ENCODE measurements at places on chromosomes 1 and 21.

GRCh38 chr1:22870201-22870871 lies 102.3 kb downstream of the LACTBL1 start:
- no peak for DNase-seq

DNA sequence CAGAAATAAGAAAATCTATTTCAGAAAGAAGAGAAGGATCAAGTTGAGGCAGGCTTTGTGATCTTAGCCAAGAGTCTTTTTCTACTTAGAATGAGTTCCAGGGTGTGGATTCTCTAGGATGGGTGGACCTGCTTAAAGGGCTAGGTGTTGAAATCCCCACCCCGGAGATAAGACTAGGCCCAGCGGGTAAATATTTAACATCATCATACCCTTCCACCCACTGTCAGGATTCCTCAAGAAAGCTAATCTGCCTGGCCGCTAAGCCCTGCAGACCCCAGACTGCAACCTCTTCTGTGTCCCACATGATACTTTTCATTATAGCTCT lies 5.8 kb downstream of the IGSF9 start:
- no peak for DNase-seq

- DNase-seq = no peak
These were observed 96.5 kb upstream of the BTG3 start for GRCh38 chr21:17709266-17709611.

- DNase-seq = no peak
These were observed 245.0 kb downstream of the USH2A start for GRCh38 chr1:216178281-216178680.

DNA sequence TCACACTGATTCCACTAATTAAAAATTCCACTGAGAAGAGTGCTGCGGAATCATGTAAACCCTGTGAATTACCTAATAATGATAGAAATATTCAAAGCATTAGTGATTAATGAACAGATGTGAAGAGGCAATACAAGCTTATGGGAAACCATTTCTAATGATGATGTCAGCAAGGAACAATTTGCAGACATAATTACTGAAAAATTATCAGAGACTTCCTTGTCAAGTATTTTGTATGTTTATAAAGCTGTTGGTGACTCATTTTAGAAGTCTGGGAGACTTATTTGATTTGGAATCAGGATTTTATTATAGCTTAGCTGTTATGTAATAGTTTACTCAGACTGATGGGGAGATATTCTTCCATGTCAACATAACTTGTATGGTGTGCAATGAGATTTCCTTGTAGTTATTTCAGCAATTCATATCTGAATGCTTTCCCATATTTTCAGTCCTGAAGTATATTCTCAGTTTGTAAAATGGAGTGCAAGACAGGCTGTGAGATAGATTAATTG lies 135.5 kb downstream of the TGFB2 start:
- no peak for DNase-seq

DNA sequence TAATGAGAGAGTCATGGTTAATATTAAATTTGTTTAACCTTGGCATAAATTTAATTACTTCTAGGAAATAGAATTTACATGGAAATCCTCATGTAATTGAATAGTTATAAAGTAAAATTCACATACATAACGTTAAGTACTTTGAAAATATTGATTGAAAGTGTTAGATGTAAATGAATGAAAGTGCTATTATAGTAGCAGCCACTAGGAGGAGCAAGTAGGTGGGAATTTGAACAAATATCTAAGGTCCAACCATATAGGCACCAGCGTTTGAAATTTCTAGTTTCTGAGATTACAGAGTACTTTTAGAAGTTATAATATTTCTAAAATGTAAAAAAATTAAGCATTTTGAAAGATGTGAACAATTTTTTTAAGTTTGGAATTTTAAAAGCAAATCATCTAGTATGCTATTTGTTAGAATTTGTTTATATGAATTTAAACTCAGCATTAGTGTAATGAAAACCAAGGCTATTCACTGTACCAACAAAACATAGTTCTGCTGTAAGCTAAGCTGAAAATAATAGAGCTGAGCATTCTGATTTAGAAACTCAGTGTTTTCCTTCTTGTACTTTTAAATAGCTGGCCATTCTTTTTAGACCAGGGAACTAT lies 3.3 kb downstream of the B3GALT2 start:
- peak; percentile 47 for DNase-seq

DNA sequence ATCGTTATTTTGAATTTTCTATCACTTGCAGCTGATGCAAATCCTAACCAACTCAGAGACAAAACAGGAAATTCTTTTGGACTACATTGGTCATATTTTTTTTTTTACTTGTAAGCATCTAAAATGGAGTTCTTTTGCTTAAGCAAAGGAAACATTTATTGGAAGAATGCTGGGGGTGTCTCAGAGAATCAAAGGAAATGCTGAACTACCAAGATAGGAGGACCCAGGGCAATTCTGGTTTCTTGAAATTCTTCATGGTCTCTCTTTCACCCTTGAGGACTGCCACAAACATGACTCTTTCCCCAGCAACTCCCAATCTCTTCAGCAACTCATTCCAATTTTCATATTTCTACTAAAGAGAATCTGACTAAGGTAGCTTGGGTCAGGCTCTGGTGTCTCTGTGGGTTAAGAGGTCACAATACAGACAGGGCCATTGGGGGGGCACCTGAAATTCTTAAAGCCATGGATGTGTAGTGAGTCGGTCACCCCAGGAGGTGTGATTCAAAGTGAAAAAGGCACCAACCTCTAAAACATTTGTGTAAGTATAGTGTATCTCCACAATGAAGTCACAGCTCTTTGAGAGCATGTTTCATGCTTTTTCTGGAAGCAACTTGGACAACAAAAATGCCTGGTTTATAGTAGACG lies 171.1 kb upstream of the FGGY start:
- DNase-seq = no peak

GRCh38 chr1:198467342-198467741 lies 73.1 kb downstream of the ATP6V1G3 start:
- DNase-seq = no peak

- DNase-seq = no peak
These were observed 14.5 kb downstream of the SAMD11 start for GRCh38 chr1:938088-938683.

DNA sequence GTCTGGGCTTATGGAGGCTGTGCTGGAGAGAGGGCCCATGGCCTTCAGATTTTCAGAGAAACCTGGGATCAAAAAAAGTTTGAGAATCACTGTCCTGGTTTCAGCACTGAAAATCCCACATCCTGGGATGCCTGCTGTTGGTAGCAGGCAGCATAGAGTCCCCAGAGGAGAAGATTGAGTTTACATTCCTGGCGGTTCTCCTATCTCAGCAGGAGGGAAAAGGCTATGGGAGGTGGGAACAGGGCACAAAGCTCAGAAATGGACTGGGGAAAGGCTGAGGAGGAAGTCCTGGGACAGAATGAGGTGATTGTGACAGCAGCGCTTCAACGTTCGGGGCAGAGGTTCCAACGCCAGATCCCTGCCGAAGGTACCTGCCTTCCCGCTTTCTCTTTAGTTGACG lies 103.4 kb downstream of the ETS2 start:
- no peak for DNase-seq

GRCh38 chr1:244054247-244054923 lies 3.3 kb downstream of the ZBTB18 start:
- DNase-seq = no peak

DNA sequence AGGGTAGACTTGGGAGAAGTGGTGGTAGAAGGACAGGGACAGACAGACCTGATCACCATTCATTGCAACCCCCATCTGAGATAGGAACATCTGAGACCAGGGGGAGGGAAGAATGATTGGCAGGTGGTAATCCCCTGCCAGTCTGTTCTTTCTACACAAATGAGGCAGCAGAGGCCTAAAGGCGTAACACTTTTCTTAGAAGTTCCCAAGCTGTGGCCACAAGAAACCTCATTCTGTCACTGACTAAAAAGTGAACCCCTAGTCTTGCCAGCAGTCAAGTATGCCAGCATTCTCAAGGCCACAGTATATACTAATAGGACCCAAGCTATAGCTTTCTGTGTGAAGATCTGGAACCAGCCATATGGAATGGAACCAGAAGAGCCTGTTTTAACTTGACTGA lies 638.0 kb downstream of the KCNT2 start:
- no peak for DNase-seq

GRCh38 chr1:207282496-207283380 lies 38.7 kb upstream of the CD55 start:
- DNase-seq = no peak

DNA sequence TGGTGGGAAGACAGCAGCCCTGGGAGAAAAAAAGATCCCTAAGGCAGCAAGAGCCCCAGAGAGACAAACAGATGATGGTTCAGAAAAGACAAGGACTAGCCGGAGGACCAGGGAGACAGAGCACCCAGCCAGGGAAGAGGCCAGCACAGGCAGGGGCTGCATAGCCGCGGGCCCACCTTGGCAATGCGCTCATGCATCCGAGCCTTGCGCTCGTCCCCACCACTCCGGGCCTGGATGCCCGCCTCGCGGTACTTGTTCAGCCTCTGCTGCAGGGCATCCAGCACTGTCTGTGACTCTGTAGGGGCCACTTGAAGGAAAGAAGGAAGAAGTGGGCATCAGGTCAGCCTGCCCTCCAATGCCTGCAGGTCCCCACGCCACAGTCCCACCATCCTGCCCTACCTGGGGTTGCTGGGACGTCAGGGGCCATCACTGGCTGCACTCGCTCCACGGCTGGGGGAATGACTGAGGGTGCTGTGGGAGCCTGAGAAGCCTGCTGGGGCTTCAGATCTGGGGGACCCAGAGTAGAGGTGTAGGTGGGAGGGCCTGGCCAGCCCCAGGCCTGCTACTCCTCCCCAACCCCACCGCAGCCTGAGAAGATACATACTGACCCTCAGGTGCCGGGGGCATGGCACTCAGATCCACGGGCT lies 7.0 kb downstream of the CC2D1B start:
- DNase-seq = no peak

- DNase-seq = no peak
These were observed 136.4 kb upstream of the FAM78B start for GRCh38 chr1:166302989-166303758.

DNA sequence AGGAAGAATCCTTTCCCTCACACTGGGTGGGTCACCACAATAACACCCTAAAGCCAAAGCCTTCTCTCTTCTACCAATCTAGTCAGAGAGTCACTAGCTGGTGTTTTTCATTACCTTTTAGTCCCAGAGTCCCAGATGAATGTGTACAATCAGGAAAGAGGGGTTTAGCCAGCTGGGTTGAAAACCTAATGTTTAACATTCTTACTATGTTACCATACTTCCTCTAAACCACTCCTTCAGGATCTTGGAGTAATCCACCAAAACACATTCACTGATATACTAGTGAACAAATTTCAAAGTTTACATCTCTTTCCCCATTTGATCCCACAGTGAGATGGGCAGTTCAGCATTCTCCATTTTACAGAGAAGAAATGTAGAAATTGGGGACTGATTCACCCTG lies 9.7 kb downstream of the LPAR3 start:
- no peak for DNase-seq

DNA sequence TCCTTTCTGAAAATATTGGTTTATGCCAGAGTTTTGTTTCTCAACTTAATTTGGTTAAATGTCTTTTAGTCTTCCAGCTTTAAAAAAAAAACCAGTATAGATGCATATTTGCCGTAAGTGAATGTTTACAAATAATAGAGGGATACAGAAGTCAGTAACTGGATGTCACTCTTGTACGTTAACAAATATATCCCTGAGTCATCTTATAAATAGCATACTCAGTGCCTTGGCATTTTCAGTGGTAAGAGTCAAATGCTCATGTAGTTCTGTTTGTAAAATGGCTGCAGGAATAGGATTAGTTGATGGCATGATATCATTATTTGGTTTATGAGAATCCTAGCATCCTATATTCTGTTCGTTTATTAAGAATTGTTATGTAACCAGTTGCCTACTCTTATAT lies 55.4 kb downstream of the SPEN start:
- DNase-seq = no peak

DNA sequence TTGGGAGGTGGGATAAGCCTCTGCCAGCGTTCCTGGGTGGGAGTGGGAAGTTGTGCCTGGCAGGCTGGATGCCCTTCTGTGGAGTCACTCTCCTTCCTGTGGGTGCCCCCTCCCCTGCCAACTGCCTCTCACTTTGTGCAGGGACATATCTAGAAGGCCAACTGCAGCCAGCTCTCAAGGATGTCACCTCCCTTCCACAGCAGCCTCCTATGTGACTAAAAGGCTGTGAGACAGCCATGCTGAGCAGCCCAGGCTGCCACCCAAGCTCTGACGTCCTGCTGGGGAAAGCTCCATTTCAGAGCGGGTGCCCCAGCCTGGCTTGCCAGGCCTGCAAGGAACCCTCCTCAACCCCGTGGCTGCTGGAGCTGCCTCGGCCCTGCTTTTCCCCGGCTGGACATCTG lies 19.6 kb upstream of the SLC26A9 start:
- no peak for DNase-seq

GRCh38 chr1:246591504-246591903 lies 25.2 kb downstream of the CNST start:
- no peak for DNase-seq

DNA sequence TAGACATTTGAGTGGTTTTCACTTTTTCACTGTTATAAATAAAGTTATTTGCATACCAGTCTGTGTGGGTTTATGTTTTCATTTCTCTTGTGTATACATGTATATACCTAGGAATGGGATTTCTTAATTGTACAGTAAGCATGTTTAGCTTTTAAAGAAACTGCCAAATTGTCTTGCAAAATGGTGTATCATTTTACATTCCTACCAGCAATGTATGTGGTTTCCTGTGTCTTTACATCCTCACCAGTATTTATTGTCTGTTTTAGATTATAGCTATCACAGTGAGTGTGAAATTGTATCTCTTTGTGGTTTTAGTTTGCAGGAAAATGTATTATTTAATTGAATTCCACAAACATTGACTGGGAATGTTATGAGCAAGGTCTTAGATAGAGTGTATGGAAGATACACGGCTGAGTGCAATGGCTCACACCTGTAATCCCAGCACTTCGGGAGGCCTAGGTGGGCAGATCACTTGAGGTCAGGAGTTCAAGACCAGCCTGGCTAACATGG lies 57.3 kb downstream of the MACF1 start:
- no peak for DNase-seq

GRCh38 chr1:239587066-239587465 lies 200.7 kb downstream of the CHRM3 start:
- peak; percentile 6 for DNase-seq

GRCh38 chr1:213989002-213989855 lies 1.5 kb downstream of the PROX1 start:
- no peak for DNase-seq

DNA sequence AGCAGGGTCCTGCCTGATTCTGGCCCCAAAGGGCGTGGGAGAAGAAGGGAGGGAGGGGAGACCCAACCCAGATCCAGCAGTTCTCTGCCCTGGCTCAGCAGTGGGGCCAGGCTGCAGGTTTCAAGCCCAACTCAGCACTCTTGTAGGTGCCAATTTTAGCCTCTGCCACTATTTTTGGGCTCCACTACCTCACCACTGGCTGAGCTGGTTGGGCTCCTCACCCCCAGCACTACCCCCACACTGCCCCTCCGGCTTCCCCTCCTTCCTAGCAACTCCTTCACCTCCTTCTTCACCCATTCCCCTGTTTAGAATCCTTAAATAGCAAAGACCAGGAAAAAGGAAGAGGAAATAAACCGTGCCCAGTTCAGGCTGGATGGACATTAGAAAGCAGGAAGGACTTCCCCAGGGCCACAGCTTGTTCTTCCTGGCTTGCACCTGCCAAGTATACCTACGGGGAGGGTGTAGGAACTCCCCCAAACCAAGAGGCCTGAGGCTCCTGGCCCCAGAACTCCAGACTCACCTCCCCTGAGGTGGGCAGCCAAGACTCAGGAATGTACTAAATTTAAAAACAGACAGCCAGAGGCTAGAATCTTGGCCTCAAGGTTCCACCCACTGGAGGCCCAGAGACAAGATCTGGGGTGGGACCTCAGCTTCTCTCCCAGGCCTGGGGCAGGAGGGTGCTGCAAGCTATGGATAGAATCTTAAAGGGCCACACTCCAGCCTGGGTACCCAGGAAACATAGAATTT lies 1.4 kb upstream of the ARHGEF2 start:
- DNase-seq = no peak

GRCh38 chr1:52239708-52240001 lies 97.8 kb downstream of the ZFYVE9 start:
- DNase-seq = no peak

Data from NT2/D1 (cell line).